Activated naive CD4-positive, alpha-beta T cell treated with anti-CD3 and anti-CD28 coated beads, Interleukin-2, amount 50 U/mL, for 72 hours (primary cell): ENCODE measurements at places on chromosomes 7 and 10.

- no peak for DNase-seq
Observed at GRCh38 chr10:73512207-73512743, 16.5 kb upstream of the PPP3CB start.

DNA sequence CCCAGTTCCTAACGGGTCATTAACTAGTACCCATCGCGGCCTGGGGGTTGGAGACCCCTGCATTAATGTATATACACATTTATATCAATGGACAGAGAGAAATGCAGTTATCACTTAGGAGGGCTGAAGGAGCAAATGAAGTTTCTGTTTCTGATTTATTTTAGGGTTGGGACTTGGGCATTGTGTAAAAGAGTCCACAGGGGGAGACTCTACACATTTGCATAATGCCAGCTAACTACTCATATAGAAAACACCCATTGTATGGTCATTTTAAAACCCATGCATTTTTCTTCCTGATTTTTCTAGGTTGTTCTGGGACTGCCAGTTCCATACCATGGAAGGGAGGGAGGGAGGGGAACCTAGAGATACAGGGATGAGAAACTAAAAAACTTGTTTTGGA, 23.5 kb downstream of the BCCIP start:
- no peak for DNase-seq

- DNase-seq, result no peak
Observed at GRCh38 chr7:77538281-77539212, 1.5 kb downstream of the PTPN12 start.

- no peak for DNase-seq
Observed at GRCh38 chr7:67462781-67463191, 466.2 kb downstream of the TYW1 start.

DNA sequence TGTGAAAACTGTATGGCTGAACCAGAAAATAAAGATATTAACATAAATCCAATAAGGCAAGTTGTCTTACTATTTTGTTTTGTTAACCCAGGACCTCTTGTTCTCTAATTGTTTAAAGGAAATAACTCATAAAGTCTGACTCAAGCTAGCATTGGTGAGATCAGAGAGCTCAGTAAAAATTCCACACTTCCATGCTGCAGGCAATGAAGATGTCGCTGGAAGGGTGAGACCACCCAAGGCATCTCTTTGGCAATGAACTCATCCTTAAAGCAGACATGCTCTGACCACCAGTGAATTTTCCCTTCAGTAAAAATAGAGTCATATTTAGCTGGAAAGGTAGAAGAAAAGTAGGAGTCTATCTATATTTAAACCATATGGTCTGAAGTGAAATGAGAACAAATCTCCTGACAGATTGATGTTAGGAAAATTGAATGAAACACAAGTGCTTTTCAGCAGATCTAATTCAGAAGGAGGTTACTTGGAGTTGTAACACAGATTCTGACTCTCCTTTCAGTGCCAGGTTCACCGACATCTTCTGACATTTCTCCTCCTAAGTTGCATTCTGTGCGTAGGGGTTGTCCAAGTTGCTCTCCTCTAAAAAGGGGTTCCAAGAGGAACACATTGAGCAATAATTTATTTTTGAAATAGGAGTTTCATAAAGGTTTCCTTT, 32.8 kb upstream of the VIPR2 start:
- no peak for DNase-seq

DNA sequence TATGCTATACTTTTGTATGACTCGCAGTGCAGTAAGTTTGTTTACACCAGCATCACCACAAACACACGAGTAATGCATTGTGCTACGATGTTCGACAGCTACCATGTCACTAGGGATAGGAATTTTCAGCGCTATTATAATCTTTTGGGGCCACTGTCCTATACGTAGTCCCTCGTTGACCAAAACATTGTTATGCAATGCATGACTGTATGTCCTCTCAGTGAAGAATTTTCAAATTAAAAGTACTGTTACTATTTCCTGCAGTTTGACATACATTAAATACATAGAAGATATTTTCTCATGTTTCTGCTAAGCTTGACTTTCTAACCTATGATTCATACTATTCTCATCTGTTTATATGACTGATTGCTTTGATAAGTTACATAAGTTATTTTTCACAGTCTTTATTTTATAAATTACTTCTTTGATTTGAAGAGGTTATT, 203.6 kb downstream of the VTI1A start:
- no peak for DNase-seq

GRCh38 chr7:127253281-127254162, 781 bp upstream of the GRM8 start:
- peak; percentile 62 for DNase-seq

DNA sequence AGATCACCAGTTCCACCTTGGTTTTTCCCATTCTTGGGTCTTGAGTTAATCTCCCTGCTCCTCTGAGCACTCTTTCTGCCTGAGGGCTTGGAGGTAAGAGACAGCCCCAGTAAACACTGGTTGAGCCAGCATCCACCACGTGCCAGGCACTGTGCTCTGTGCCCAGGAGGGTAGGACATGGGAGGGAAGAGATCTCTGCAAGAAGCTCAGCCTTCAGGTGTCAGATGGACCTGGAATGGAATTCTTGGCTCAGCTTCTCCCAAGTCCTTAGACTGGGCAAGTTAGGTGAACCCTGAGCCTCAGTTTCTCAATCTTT, 2.5 kb downstream of the ZYX start:
- no peak for DNase-seq

DNA sequence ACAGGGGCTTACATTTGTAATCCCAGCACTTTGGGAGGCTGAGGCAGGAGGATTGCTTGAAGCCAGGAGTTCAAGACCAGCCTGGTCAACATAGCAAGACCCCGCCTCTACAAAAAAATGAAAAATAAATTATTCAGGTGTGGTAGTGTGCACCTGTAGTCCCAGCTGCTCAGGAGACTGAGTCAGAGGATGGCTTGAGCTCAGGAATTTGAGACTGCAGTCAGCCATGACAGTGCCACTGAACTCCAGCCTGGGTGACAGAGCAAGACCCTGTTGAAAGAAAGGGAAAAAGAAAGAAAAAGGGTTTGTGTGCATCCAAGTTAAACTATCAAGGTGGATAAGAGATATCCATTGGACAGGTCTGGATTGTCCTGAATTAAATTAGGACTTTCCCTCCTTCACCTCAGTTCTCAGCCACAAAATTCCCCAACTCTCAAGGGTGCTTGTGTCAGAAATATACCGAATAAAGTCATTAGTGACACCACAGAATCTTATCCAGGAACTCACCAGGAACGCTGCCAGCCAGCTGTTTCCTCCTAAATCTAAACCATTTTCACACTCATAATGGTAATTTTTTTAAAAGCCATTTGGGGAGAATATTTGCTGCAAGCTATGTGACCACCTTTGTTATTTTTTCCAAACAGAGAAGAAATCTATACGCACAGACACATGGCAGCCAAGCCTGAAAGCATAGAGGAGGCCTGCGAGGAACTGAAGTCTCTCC, 12.0 kb downstream of the AFAP1L2 start:
- DNase-seq, result no peak

- no peak for DNase-seq
Observed at GRCh38 chr7:129041142-129042085, 13.5 kb downstream of the TNPO3 start.

DNA sequence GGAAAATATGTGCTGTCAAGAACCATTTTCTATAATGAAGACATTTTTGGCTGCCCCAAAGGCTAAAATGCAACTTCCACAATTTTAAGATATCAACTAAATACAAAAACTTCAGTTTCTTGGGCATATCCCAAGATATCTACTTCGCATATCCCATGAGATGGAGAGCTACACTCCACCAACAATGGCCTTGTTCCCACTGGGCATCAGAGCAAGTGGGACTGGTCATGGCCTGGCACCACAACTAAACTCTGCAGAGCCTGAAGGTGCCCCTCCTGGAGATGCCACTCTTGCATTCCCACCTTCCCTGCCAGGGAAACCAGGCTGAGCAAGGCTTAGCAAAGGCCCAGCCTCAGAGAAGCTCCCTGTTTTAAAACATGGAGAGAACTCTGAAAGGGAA, 75.8 kb upstream of the LRRC17 start:
- no peak for DNase-seq

- DNase-seq, result no peak
Observed at GRCh38 chr7:140297192-140297591, 101.1 kb downstream of the SLC37A3 start.

DNA sequence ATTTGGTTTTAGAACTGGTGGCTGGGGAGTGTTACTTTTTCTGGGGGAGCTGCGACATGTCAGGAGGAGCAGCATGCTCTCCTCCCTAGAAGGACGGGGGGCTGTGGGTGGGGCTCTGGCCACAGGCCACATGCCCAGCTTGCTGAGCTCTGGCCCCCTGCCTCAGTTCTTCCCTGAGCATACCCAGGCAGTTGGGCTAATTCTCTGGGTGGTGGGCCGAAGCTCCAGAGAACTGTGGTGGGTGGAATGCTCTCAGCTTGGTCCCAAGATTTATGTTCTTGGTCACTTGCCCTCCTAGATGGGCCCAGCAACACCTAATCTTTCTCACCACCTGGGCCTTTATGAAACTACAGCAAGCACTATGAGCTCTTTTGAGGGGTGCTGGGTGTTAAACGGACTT, 5.1 kb upstream of the ZNF775 start:
- no peak for DNase-seq

DNA sequence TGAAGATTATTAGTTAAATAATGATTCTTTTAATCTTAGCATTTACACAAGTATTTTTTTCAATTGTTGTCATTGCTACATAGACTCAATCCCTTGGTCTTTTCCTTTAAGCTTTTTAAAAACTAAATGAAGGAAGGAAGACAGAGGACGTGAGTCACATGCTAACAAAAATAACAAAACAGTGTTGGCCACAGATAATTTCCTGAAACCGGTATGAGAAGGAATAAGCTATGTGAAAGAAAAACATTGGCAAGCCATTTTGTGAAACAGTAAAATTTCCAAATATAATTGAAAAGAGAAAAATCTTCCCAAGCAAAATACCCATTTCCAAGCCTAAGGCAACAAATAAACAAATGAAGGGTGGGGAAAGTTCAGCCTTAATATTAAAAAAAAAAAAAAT, 223.0 kb downstream of the AHR start:
- DNase-seq, result no peak

GRCh38 chr10:43595739-43596298, 10.4 kb upstream of the ZNF485 start:
- DNase-seq, result peak; percentile 27

- no peak for DNase-seq
Observed at GRCh38 chr10:119518936-119519335, 23.6 kb downstream of the RGS10 start.

DNA sequence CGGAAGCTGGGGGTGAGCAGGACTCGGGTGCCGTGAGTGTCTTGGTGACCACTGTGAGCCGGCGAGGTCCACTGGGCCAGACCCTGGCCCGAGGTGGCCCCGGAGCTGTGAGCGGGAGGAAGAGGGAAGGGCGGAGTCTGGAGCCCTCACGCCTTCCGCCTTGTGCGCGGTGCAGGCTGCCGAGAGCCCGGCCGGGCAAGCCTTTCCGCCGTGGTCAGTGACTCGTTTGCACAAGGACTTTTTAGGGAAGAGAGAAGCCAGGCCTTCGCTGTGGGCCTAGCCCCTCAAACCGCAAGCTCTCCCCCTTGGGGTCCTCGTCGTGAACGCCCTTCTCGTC, 40.9 kb upstream of the ZNF32 start:
- DNase-seq, result peak; percentile 63

- DNase-seq, result no peak
Observed at GRCh38 chr7:103823084-103823483, 166.4 kb downstream of the RELN start.

- DNase-seq, result no peak
Observed at GRCh38 chr7:78412216-78412858, 613.8 kb downstream of the PHTF2 start.

DNA sequence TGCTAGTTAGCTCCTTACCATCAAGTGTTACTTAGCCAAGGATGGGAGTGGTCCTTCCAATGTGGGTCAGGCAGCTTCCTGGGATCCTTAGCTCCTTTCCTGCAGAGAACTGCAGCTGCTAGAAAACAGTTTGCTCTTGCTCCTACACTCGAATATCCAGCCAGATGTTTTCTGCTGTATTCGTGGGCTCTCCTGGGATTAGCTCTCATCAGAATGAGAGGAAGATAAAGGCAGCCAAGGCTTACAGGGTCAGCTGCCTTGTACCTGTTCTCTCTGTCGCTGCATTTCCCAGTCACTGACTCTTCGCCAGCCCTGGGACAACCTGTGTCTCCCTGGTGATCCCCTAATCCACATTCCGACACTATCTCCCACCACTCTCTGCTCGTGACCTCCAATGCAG, 29.0 kb downstream of the NEUROD6 start:
- no peak for DNase-seq

DNA sequence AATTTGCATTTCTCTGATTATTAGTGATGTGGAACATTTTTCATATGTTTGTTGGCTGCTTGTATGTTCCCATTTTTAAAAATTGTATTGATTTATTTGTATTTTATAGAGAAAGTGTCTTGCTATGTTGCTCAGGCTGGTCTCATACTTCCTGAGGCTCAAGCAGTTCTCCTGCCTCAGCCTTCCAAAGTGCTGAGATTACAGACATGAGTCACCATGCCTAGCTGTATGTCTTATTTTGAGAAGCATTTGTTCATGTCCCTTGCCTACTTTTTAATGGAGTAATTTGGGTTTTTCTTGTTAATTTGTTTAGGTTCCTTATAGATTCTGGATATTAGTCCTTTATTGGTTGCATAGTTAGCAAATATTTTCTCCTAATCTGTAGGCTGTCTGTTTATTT, 214.2 kb upstream of the KAT6B start:
- no peak for DNase-seq

GRCh38 chr10:5779730-5780129, 33.5 kb downstream of the GDI2 start:
- no peak for DNase-seq

GRCh38 chr7:47233996-47234395, 347.9 kb downstream of the TNS3 start:
- no peak for DNase-seq

- no peak for DNase-seq
Observed at GRCh38 chr7:39073432-39073831, 95.7 kb downstream of the POU6F2 start.
